ENCODE measurements at places on chromosomes 4 and X.

DNA sequence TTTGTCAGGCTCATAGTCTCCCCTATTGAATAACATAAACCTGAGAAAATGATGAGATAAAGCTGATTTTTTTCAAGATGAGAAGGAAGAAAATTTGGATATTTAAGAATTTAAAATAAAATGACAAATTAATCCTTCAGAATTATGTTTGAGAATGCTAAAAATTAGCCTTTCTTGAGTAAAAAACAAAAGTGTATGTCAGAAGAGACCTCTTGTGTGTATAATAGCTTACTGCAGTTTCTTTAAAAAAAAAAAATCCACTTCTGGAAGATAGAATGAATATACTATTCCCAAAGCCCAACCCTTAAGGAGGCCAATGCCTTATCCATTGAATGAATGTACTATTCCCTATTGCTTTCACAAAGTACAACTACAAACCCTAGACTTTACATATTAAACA is 281.8 kb downstream of the RAPGEF2 start:
- no peak for DNase-seq

DNA sequence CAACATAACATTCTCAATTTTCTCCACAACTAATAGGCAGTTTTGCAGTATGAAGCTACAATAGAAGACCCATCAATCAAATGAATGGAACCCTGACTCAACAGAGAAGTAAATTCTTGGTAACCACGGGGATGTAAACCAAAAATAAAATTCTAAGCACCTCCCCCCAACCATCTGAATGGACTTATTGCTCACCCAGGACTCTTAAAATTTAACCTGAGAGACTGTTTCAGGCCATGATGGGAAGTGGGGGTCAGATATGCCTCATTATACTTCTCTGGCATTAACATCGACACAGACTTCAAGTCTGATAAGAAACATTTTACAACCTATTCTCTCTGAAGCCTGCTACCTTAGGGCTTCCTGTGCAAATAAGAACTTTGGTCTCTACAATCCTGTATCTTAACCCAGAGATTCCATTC is 620.9 kb downstream of the TLL1 start:
- DNase-seq: no peak

- DNase-seq: peak; percentile 7
These were observed 115.1 kb downstream of the SPANXA1 start for GRCh38 chrX:141469469-141469868.

DNA sequence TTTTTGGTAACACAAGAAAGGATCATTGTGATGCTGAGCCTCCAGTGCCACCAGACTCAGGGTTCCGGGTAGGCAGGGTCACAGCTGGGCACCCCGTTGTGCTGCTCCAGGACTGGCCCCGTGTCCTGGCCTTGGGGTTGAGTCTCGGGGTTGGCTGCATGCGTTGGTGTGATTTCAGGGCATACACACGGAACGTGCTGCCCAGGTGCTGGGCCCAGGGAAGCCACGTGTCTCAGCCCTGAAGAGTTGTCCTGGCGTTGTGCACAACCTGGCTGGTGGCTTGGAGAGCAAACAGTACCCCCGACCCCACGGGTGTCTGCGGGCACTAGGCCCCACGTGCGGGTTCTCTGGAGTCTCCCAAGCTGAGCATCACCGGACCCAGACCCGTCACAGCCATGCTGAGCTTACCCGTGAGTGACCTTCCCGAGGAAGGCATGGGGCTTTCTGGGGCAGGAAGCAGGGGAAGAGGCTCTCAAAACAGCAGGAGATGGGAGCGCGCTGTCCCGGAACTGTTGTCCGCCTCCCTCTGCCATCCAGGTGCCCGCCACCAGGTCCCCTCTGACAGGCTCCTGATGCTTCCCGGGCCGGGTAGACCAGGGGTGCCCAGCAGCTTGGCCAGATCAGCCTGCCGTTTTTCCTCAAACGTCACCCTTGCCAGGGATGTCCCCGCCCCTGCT is 66.1 kb upstream of the ENPP6 start:
- peak; percentile 37 for DNase-seq

DNA sequence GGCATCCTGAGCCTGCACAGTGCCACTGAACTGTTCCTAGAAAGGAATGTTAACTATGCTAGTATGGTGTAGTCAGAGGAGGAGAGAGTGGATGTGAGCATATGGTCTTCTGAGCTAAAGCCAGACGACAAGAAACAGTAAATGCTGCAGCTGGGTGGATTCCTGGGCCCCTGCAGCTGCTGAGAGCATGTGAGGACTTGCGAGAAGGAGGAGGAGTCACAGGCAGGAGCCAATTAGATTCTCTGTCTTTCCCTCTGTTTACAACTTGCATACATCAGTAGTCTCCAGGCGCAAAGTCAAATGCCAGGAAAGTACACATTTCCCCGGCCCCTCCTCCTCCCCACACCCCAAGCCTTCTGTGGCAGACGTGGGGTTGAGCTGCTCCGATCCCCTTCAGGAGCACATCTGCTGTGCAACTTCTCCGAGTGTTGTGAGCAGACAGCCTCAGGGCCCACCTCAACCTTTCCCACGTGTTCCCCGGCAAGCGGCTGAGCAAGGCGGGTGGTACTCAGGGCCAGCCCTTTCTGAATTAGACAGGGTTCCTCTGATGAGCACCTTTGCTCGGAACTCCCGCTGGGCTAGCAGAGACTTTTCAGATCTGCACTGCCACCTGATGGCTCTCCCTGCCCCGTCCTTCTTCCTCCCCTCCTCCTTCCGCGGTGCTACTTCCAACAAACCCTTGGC is 108.7 kb upstream of the ATP6AP2 start:
- DNase-seq: no peak

- DNase-seq: no peak
These were observed 2282.6 kb downstream of the ARAP2 start for GRCh38 chr4:33961761-33962160.

- no peak for DNase-seq
These were observed 8.2 kb upstream of the CD99L2 start for GRCh38 chrX:150906694-150907093.

- peak; percentile 85 for DNase-seq
These were observed 685 bp upstream of the MORF4L2 start for GRCh38 chrX:103687073-103687695.

- DNase-seq: no peak
These were observed 13.5 kb downstream of the ASB11 start for GRCh38 chrX:15301924-15302323.

GRCh38 chr4:186192066-186192612 is 772 bp downstream of the CYP4V2 start:
- DNase-seq: peak; percentile 30

- DNase-seq: no peak
These were observed 1049.1 kb upstream of the TENM3 start for GRCh38 chr4:181194096-181194495.

GRCh38 chr4:39759569-39759968 is 61.6 kb downstream of the UBE2K start:
- DNase-seq: no peak

- DNase-seq: no peak
These were observed 78.2 kb downstream of the GLRA2 start for GRCh38 chrX:14607446-14607985.

GRCh38 chr4:137754652-137755471 is 222.6 kb upstream of the PCDH18 start:
- no peak for DNase-seq

- no peak for DNase-seq
These were observed 123.7 kb downstream of the AFAP1 start for GRCh38 chr4:7815981-7816380.

DNA sequence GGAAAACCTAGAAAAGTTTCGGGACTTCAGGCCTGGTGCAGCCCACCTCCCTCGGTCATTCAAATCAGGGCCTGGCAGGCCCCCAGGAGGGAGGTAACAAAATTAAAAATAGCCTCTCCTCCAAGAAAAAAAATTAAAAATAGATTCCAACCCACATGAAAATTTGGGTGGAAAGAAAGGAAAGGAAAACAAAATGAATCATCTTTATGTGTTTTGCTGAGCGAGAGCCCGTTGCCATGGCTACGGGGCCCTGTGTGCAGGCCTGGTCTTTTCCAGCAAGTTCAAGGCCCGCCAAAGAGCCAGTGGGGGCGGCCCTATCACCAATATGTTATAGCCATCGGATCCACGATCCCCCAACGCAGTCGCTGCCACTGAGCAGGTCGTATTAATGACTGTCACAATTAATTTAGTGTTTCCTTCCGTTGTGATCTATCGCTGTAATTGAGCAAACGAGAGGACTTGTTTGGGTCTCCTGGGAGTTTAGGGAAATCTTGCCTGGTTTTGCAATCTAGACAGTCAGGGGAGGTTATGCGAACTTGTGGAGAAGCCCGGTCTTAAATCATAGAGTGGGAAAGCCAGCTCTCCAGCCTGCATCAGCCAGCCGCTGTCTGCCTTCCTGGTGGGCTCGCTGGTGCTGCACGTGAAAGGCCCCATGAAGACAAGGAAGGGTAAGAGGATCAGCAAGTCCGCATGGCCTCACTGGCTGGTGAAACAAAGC is 452.4 kb downstream of the BCOR start:
- DNase-seq: peak; percentile 55

- no peak for DNase-seq
These were observed 58.7 kb upstream of the MAML3 start for GRCh38 chr4:140212646-140213045.

- no peak for DNase-seq
These were observed 25.0 kb upstream of the NSG1 start for GRCh38 chr4:4361883-4362282.

GRCh38 chr4:86043755-86044592 is 315.9 kb downstream of the MAPK10 start:
- peak; percentile 81 for DNase-seq

DNA sequence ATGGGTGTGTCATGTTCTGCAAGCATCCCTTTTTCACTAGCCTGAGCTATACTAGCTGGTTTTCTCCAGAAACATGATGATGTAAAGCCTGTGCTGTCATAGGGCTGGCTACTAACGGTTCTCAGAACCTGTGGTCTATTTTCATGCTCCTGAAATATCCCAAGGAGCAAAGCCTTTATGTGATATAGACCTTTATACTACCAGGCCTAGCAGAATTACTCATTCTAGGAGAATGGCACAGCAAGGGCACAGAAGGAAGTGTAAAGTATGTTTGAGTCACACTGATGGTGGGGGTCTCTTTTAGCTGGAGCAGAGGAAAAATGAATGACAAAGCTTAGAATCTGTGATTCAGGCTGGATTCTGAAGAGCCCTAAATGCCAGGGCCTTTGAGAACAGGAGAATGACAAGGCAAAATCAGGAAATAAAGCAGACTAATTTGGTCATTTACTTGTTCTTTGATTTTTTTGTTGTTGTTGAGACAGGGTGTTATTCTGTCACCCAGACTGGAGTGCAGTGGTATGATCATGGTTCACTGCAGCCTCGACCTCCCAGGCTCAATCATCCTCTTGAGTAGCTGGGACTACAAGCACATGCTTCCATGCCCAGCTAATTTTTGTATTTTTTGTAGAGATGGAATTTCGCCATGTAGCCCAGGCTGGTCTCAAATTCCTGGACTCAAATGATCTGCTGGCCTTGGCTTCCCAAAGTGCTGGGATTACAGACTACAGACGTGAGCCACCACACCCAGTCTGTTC is 11.8 kb downstream of the TCEAL1 start:
- no peak for DNase-seq

DNA sequence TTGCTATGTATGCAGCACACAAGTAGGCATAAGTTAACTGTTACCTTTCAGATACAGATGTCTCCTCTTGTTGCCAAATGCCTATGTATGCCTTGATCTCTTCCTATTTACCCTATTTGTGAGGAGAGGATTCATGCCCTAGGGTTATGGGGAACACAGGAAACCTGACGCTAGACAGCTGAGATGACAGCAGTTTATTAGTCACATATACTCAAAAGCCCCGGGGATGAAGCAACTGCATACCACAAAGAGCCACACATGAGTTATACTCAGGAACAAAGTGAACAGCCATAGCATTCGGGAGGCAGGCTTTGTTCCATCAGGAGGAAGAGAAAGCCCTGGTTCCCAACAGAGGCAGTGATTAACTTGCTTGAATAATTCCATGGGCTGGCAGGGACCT is 1011.7 kb upstream of the PCDH7 start:
- DNase-seq: no peak

DNA sequence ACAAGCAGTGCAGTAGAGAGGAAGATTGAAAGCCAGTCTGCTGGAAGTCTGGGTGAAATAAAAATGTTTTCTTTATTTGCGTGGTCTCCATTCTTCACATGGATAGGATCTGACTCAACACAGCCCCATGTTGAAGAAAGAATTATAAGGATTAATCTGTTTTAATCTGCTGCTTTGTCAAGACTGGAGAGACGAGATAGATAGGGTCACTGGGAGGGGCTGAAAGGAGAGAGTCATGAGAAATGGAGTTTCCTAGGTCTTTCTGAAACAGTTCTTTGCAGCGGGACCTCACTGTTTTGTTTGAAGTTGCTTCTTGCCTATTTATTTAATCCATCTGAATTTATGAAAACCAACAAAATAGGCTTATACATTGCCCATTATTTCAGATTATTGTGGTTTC is 32.4 kb upstream of the RHOH start:
- no peak for DNase-seq

DNA sequence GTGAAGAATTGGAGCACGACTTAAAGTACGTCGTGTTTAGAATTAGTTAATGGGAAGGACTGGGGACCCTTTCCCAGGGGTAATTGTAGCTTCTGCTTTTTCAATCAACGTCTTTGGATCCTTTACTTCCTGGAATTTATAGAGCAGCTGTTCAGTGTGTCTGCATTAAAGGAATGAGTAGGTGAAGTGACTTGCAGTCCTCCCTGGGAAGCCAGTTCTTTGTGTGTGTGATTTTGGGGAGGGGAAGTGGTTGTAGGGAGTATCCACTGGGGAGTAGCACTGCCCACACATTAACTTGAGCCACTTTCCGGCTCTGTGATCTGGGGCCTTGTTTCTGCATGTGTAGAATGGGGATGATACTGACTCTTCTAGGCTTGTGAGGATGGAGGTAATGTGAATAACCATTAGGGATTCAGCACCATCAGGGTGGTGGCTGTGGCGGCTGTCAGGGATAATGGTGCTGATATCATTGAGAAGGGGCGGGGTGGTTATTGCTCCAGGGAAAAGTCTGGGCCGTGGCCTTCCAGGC is 54.7 kb downstream of the TMEM131L start:
- no peak for DNase-seq

DNA sequence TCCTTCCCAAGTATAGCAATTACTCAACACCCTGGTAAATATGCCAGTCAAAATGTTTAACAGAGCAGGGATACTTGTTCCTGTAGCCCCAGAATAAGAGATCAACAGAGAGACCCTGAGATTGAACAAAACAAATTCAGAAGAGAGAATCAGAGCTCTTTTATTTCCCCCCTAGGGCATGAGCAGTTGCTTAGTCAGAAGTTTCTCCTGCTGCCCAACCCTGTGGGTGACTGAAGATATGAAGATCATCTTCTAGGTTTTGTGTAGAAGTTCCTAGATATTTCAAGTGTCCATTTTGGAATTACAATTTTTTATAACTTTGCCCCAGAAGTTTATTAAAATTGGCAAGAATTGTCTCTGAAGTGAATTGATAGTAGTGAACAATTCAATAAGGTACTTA is 59.1 kb upstream of the RXFP1 start:
- no peak for DNase-seq

- DNase-seq: no peak
These were observed 248.2 kb upstream of the TEX13A start for GRCh38 chrX:105468741-105469140.

- DNase-seq: no peak
These were observed 10.3 kb downstream of the DOK7 start for GRCh38 chr4:3473181-3473950.
